Liver (tissue), 10 donors: ENCODE measurements at places on chromosomes 7 and 10.

GRCh38 chr7:93622036-93623033 lies 47.8 kb upstream of the CALCR start:
- DNase-seq, result no peak

DNA sequence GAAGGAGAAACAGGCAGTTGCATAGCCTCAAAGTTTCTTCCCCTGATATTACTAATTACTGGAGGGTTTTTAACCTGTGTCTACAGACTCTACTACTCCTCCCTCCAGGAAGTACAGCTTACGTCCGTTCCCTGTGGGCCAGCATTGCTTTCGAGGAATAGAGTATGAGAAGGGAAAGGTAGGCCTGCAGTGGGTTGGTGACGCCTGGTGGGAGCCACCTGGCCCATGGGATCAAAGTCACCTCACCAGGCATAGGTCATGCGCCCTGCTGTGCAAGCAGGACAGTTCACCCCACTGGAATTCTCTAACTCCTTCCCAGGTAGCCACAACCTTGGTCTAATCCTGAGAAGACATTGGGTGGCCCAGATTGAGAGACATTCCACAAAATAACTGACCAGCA lies 29.8 kb downstream of the LMTK2 start:
- DNase-seq, result no peak

- DNase-seq, result no peak
These were observed 300.7 kb upstream of the NEBL start for GRCh38 chr10:21197838-21198237.

- DNase-seq, result no peak
These were observed 125.9 kb upstream of the NOBOX start for GRCh38 chr7:144529269-144529926.

DNA sequence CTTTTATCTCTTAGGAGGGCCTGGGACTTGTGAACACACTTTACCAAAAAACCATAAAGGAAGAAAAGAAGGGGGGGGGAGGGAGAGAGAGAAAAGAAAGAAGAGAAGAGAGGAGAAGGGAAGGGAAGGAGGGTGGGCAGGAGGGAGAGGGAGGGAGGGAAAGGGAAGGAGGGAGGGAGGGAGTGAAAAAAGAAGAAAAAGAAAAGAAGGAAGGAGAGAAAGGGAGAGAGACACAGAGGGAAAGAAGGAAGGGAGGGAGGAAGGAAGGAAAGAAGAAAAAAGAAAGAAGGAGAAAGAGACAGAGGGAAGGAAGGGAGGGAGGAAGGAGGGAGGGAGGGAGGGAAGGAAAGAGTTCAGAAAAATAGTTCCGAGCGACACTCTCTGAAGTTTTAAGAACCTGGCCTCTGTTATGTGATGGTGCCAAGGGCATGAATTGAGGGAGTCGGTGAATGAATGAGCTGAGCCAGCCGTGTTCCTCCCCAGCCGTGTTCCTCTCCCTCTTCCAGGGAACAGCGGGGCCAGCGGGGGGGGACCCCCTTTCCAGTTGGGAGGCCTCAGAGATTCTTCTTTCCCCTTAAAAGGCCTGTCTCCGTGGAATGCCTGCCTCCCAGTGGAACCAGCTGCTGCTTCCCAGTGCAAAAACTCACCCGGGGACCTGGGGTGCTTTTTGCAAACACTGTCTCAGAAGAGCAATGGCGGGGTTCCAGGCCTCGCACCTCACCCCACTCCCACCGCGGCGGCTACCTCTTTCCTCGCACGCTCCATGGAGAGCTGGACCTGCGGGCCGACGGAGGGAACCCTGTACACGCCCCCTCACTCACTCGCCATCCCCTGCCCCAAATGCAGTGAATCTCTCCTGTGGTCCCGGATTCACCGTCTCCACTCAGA lies 84.1 kb downstream of the FOXL3 start:
- no peak for DNase-seq

DNA sequence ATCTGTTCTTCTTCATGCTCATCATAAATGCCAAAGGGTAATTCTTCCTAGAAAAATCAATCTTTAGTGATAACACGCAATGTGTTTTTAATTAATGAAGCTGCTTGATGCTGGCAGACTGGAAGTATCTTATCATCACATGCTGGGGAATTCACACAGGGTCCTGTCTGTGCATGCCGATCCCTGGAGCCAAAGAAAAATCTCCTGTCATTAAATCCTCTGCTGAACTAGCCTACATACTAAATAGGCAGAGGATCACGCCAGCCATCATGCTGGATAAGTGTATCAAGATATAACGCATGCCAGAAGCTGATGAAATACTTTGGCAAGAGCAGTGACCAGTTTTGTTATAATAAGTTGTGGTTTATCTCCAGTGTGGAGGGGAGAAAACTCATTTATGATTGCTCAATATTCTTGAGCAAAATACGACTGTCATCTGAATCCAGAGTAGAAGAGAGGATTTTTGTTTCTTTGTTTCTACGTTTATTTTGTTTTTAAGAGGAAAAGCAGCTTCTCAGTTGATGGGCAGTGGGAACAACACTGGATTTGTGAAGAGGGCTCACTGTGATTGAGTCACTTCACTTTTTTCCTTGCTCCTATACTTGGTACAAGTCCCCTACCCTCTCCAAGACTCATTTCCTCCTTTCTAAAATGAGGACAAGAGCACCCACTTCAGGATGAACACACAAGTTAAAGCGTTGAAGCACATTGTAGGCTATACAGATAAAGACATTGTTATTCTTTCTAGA lies 649.1 kb downstream of the TNS3 start:
- no peak for DNase-seq
